Left ventricle myocardium inferior (tissue), 1 donor: ENCODE measurements at places on chromosomes 6 and 20.

- no peak for DNase-seq
Observed at GRCh38 chr6:37781788-37782187, 37.7 kb upstream of the ZFAND3 start.

DNA sequence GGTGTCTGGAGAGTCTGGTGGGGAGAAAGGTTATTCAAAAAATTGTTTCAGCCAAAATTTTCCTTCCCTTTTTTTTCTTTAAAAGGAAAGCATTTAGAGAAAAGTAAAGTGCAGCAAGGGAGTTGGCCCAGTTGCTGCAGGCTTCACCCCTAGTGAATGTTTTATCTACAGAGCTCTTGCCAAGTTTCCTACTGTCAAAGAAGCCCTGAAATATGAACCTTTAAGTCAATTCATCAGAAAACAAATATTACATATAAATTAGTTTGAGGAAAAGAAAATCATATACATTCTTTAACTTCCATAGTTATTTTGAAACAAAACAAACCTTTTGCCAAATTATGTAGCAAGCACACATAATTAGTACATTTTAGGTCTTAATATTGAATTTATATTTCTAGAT is 25.0 kb upstream of the HMGCLL1 start:
- no peak for DNase-seq

DNA sequence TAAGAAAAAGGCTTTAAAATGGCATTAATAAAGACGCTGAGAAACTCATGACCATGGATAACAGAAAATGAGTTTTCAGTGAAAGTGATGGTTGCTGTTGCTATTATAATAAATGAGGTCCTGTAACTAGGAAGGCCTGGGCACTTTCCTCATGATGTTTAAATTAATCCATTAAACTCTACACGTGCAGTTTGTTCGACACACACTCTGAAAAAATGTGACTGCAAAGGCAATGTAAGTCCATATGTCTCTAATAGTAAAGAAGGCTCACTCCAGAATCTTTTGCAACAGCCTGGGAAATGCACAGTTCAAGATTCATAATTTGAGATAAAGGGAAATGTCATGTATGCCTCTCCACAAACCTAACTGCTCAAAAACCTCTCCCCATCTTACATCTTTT is 153.4 kb downstream of the COL12A1 start:
- no peak for DNase-seq

DNA sequence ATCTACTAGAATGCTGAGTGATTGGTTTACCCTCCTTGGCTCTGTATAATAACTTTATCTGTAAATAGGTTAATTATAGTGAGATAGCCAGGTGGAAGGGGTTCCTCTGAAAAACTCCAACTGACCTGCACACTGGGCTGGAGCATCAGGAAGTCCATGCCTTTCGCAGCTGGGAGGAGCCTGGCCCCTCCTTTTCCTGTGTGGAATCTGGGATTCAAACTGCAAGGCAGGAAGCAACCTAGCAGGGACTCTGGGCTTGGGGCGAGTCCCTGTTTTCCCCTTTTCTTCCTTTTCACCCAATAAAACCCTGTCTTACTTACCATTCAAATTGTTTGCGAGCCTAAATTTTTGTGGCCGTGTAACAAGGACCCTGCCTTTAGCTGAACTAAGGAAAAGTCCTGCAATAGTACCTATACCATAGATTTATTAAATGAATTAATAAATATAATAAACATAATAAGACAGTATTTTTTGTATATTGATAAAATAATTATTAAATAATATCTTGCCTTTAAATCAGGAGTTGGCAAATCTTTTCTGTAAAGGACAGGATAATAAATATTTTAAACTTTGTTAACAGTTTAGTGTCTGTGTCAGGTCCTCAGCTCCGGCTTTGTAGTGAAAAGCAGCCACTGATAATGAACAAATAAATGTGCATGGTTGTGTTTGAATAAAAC is 406.2 kb upstream of the MMS22L start:
- DNase-seq: no peak

- DNase-seq: no peak
Observed at GRCh38 chr20:45817376-45818194, 5.1 kb downstream of the UBE2C start.

- peak; percentile 30 for DNase-seq
Observed at GRCh38 chr20:61516346-61517208, 264.5 kb downstream of the CDH4 start.

- DNase-seq: no peak
Observed at GRCh38 chr6:35662999-35663398, 25.7 kb downstream of the FKBP5 start.

- DNase-seq: no peak
Observed at GRCh38 chr6:127641905-127642304, 64.9 kb downstream of the C6orf58 start.

- no peak for DNase-seq
Observed at GRCh38 chr6:158816329-158816728, 2.8 kb downstream of the EZR start.

GRCh38 chr6:14711056-14711703 is 534.7 kb upstream of the JARID2 start:
- no peak for DNase-seq
